ENCODE measurements at places on chromosomes 11 and 22.
A peak's percentile ranks its signal among the peaks of the same experiment; 100 is the strongest.

- no peak for DNase-seq
These were observed 28.0 kb downstream of the MYBPC3 start for GRCh38 chr11:47324520-47324919.

- DNase-seq = no peak
These were observed 6.6 kb downstream of the DGCR2 start for GRCh38 chr22:19115628-19116027.

DNA sequence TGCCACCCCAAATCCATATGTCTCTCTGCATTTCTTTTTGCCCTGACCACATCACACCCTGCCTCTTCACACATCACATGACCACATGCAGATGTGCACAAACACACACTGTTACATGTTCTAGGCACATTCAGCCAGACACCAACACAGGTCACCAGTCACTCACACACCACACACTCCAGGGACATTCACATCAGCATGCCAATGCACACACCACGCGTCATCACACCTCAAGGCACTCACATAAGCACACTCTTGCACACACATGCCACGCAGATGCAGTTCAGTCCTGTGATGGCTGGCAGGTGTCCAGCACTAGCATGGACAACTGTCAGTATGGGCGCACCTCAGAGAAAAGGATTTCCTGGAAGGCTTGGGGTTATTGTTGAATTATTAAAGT, 77.0 kb upstream of the MYOD1 start:
- DNase-seq = no peak

GRCh38 chr22:49298834-49299750, 528.6 kb downstream of the BRD1 start:
- DNase-seq = no peak

- no peak for DNase-seq
These were observed 3.1 kb upstream of the PGGHG start for GRCh38 chr11:285894-286220.

- DNase-seq = no peak
These were observed 357.8 kb downstream of the LARGE1 start for GRCh38 chr22:33562501-33562900.

DNA sequence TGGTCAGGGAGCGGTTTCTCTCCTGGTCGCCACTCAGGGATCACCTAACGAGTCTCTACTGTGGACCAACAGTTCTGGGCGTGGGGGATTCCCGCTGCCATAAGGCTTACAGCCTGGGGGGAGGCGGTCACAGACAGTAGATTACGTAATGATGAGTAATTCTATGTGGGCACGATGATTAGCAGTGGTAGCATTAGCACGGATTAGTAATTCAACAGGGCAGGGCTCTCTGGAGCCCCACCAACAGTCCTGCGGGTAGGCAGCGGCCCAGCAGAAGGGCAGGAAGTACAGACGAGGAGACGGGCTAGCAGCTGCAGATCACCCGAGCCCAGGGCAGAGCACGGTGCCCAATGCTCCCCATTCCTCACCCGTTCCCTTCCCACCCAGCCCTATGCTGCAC, 3.6 kb downstream of the SHISAL1 start:
- DNase-seq = no peak

GRCh38 chr11:46696212-46696558, 4.2 kb downstream of the ARHGAP1 start:
- DNase-seq = no peak

DNA sequence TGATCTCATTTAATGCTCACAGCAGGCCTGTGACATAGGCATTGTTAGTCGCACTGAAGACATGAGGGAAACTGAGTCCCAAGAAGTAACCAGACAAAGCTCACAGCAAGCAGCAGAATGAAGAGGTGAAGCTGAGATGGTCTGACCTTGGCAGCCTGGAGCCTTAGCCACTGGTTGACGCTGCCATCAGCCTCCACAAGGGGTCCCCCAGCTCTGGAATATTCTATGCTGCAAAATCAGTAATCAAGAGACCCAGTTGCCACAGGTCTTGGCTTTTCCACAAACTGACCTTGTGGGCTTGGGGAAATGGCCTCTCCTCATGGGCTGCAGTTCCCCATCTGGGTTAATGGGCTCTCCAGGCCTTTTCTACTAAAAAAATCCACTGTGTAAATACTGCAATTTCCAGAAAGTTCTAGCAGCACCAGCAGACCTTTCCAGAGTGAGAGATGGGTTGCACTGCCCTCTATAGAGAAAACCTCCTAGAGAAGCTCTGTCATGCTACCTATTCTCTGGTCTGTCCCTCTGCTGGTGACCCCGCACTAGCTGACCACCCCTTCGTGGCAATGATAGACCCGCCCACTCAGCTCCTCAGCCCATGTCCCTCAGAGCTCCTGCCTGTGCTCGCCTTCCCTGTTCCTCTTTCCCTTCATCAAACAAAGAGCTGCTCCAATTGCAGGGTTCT, 22.6 kb upstream of the ISX start:
- no peak for DNase-seq

DNA sequence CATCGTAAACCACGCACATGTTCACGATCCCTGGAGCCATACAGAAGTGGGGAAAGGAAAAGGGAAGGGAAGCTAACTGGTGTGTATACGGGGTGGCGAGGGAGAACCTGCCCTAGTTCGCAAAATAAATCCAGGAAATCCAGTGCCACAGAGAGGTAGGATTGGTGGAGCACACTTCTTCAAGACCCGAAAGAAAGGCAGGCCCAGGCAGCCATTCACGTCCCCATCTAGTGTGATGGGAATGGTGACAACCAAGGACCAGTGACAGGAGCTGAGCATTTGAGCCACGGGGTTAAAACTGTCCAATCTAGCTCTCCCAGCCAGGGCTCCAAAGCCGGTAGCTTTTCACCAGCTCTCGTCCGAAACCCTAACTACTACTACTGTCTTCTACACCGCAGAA, 53.7 kb downstream of the IGSF9B start:
- DNase-seq = no peak

DNA sequence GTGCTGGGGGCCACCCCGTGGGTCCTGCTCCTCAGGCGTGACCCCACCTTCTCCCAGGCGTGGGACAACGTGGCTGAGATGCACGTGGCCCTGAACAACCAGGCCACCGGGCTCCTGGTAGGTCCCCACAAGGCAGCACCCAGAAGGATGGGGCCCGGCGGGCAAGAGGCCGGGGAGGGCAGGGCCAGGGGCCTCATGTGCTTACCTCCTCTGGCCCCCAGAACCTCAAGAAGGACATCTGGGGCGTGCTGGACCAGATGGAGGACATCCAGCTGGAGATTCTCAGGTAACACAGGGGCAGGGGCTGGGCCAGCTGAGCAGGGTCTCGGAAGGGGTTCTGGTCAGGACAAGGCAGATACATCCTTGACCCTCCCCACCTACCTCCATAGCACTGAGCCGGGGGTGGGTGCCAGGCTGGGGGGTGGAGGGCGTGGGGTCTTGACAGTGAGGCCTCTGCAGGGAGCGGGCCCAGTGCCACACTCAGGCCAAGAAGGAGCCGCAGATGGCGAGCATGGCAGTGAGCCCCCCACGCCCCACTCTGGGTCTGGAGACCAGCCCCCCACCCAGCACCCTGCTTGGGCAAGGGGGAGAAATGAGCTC, 186.3 kb downstream of the IGLL1 start:
- no peak for DNase-seq

DNA sequence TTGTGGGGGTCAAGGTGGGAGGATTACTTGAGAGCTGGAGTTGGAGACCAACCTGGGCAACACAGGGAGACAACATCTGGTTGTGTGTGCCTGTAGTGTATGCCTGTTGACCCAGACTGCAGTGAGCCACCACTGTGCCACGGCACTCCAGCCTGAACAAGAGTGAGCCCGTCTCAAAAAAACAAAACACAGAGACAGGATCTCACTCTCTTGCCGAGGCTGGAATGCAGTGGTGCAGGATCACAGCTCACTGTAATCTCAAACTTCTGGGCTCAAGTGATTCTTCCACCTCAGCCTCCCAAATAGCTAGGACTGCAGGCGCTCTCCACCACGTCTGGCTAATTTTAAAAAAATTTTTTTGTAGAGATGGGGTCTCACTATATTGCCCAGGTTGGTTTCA, 112.5 kb downstream of the SGSM3 start:
- DNase-seq = no peak

DNA sequence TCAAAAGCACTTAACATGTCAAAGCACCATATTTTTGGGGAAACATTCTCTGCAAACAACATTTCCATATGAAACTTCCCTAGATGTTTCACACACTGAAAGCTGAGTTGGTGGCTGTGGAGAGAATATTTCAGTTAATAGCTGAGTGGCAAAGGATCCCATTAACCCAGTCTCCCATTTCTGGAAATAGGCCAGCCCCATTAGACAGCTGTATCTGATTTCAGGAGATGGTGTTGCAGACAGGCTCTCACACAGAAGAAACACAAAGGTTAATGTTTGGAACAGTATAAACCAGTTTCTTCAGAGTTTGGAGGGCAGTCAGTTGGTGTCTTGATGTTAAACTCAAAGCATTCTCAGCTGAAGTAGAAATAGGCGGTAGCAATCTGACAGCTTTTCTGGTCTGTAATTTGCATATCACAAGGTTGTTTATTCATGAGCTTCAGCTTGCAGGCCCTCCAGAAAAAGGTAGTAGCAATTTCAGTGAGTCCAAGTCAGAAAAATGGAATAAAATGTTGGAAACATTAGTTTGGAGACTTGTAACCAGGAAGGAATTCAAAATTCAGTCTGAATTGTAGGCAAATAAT, 15.5 kb upstream of the ZBTB44 start:
- DNase-seq = no peak

- DNase-seq = no peak
These were observed 382.6 kb downstream of the INSC start for GRCh38 chr11:15497366-15497765.

- no peak for DNase-seq
These were observed 37.4 kb downstream of the KCNQ1 start for GRCh38 chr11:2482204-2482603.

DNA sequence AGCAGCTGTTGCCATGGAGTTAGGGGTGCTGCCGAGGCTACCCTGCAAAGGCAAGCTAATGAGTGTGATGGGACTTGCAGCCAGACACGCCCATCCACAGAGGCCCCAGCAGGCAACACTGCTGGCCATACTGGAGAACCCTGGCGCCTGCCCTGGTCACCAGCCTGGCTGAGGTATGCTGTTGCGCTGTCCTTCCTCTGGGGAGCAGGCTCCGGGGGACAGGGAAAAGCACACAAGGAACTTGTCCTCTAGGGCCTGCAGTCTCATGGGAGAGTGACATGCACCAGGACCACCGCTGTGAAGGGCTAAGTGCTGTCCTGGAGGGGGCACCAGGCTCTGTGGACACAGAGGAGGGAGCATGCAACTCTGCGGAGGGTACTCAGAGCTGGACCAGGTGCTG, 35.8 kb downstream of the TOM1 start:
- DNase-seq = no peak

GRCh38 chr11:33857933-33858371, 33.9 kb downstream of the LMO2 start:
- DNase-seq = peak; percentile 70

DNA sequence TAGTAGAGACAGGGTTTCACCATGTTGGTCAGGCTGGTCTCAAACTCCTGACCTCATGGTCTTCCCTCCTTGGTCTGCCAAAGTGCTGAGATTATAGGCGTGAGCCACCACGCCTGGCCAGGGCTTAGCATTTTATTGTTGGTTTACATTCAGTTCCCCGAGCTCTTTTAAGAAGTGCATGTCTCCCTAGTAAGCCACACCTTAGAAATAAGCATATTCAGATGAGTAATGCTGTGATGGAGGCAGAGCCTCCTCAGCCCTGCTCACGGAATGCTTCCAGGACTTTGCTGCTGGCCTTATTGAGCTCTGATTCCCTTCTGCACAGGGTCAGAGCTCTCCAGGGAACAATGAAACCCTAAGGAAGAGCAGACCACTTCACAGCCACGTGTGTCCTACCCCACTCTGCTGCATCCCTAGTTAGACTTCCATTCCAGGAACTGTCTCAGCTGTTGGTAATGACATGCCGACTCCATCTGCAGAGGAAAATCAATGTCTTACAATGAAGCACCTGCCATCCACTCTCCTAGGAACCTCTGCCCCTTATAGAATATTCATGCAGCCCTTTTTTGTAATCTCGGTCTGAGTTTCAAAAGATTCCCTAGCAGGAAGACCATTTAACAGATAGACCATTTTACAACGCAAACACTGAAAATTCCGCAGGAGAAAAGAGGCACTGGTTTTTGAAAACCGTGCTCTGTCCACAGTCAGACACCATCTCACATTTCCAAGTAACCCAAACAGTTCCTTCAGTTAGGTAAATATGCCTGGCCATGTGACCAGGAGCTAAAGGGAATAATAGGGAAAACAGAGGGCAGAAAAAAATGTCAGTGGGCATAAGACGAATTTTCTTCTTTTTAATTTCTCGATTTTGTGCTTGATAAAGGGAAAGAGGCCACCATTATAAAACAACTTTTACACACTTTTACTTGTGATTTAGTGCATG, 1.7 kb upstream of the JAM3 start:
- no peak for DNase-seq

DNA sequence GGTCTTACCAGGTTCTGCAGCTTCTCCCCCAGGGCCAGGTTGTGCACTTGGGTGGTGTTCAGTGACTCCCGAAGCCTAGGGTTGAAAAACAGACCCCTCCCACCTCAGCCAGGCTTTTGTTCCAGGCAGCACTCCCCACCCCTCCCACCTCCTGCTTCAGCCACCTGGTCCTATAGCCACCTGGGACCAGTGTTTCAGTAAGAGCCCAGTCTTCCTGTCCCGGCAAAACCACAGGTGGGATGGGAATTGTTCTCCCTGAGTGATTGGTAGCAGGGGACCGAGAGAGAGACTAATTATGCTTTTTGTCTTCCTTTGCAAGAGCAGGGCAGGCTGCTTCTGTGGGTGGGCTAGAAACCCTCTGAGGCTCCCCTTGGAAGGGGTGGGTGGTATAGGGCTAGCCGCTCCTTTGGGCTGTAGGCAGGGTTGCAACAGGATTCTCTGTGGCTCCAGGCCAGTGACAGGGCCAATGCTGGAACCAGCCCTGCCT, 8.5 kb upstream of the NAALADL1 start:
- no peak for DNase-seq

- DNase-seq = no peak
These were observed 388.2 kb downstream of the KCNA4 start for GRCh38 chr11:29628609-29629008.

Data from activated CD4-positive, alpha-beta T cell treated with anti-CD3 and anti-CD28 coated beads, Interleukin-2, amount 50 U/mL, for 4 hours (primary cell).